Activated CD4-positive, alpha-beta T cell treated with anti-CD3 and anti-CD28 coated beads, Interleukin-2, amount 50 U/mL, for 16 hours (primary cell): ENCODE measurements at places on chromosomes 6 and 20.

DNA sequence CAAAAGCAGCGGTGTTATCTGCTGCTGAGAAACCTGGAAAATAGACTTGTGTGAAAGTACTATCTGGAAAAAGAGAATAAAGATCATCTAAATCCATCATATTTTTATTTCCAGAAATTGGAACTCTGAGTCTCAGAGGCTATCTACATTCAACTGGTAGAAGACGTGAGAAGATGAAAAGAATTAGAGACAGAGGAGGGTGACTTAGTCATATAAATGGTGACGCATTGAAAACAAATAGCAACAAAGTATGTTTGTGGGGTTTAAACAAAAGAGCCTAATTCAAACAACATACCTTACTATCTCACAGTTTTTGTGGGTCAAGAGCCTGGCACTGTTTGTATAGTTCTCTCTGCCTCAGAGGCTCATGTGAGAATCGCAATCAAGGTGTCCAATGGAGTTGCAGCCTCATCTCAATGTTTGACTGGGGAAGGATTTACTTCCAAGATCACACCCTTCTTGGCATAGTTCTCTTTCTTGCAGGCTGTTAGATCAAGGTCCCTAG is 757.1 kb upstream of the SLC35B3 start:
- no peak for DNase-seq

DNA sequence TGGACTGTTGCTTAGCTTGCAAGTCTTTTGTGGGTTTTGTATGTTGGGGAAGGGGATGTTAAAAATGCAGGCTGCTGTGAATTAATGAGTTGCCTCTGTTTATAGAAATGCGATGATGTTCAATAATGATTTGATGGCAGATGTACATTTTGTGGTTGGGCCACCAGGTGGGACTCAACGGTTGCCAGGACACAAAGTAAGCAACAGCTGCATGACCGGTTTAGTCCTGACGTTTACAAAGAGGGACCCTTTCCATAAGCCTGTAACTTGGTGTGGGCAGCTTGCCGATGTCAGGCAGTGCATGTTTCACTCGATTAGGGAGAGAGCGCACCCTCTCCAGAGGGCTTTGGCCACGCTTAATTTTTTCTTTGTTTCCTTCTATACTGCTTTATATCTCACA is 1.3 kb downstream of the BTBD3 start:
- no peak for DNase-seq

- DNase-seq = no peak
Measured at GRCh38 chr20:25242231-25242630, 5.7 kb upstream of the PYGB start.

- DNase-seq = no peak
Measured at GRCh38 chr6:166271376-166271765, 36.8 kb downstream of the PRR18 start.

DNA sequence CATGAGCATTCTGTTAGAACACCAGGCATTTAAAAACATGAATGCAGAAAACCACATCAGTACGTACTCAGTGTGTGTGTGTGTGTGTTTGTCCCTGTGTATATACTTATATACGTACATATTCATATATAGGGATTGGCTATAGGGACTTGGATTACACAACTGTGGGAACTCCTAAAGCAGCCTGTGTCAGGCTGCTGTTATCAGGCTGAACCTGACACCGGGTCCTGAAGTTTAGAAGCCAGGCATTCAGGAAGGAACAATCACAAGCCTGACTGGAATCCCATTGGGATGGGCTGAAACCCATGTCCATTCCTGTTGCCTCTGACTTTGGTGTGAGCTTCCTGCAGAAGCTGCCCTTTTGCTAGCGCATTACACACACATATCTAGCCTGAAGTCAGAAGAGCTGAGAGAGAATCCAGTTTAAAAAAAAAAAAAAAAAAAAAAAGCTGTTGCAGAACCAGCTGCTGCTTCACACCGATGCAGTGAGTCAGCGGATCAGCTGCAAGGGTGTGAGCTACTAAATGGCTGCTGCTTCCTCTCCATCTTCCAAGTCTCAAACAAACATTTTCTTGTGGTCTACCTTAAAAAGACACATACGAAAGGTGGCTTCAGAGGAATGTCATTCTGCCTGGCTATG is 348.1 kb downstream of the THBS2 start:
- peak; percentile 7 for DNase-seq

- no peak for DNase-seq
Measured at GRCh38 chr6:106359959-106360409, 533 bp upstream of the CRYBG1 start.

DNA sequence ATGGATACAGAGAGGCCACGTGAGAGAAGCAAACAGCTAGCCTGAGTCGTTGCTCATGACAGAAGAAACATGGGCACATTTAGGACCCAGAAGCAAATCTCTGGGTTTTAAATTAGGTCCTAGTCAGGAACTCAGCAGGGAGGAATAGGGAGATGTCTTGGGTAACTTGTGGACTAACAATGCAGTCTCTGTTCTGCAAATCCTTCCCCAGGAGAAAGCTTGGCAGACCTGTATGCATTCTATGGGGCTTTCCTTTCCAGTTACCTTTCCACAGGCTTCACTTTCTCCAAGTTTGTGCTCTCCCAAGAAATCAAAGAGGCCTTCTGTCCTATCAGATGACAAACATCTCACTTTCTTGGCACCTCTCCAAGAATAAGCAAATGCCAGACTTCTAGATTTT is 47.2 kb upstream of the PLCB4 start:
- DNase-seq = no peak

GRCh38 chr20:37650661-37651060 is 43.2 kb upstream of the CTNNBL1 start:
- no peak for DNase-seq

DNA sequence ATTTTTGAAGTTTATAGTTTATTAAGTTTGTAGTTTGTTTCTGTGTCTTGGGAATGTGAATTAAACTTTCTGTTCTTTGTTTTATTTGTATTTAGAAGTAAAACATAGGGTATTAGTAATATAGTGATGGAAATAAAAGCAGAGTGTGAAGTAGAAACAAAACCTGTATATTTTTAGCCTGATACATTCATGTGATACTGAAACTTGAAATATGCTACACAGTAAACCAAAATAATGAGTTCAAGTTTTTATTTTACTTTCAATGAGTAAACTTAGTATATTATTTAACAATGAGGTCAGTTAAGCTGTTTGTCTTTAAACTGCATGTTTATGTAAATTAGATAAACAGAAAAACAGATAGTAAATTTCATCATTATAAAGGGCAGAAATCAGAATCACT is 1592.6 kb downstream of the GRIK2 start:
- no peak for DNase-seq

DNA sequence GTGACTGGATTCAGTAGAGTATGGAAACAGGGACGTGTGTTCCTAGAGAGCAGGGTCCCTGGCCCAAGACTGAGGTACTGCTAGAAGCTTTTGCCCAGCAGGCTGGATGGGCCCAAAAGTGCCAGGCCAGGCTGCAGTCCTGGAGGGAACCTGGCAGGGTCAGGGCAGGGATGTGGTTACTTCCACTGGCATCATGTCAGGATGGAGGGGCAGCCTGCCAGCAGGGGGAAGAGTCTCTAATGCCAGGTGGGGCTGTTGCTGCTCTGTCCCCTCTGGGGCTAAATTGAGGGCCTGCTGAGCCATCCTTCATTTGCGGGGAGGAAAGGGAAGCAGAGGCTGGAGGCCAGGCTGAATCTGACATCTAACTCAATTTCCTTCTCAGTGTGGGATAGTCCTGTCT is 17.2 kb downstream of the ZDHHC14 start:
- no peak for DNase-seq

DNA sequence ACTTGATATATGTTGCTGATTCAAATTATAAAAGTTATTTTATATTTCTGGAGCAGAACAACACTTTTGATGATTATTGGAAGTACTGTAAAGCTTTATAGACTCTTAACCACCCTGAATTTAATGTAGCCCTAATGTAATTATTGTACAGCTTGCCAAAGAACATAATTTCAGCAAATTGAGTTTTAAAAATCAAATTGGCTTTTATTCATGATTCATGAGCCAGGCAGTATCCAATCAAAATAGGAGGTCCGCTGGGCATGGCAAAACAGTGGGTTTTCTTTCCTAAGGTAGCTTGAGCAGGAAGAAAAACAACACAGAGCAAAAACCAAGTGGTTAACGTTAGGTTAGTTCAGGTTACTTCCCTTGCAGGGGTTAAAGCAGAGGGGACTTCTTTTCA is 64.8 kb upstream of the MAP7 start:
- no peak for DNase-seq

DNA sequence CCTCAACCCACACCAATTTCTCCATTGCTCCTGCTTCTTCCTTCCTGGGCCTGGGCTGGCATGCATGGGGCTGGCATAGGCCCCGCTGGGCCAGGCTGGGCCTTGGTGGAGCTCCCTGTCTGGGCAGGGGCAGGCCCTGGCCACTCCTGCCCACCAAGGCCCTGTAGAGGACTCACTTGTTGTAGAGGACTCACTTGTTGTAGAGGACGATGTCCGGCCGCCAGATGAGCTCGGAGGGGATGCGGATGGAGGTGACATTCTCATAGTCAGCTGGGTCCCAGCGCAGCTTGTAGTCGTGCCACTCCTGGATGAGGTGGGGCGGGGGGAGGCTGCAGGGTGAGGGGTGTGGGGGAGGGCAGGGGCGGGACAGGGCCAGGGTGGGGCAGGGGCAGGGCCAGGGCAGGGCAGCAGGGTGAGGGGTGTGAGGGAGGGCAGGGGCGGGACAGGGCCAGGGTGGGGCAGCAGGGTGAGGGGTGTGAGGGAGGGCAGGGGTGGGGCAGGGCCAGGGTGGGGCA is 5.3 kb downstream of the CHRNA4 start:
- no peak for DNase-seq

DNA sequence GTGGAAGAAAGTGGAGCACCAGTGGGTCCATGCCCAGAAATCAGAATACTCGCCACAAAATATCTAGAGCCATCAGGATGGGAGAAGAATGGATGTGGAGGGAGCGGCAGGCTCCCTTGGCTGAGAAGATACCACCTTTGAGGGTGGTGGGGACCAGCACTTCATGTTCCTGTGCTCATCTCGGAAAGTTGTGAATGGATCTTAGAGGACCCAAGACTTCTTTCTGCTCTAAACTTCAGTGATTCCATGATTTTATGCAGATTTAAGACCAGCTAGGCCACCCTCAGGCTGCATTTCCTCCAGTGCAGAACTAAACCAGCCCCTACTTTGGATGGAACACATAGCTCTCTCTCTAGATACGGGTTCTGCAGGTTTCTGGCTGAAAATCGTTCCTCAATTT is 416.5 kb downstream of the CDC5L start:
- DNase-seq = no peak

GRCh38 chr6:39059496-39060310 is 11.1 kb downstream of the GLP1R start:
- DNase-seq = no peak

GRCh38 chr20:49821870-49822331 is 9.3 kb downstream of the SLC9A8 start:
- DNase-seq = no peak

GRCh38 chr6:56709650-56710049 is 67.0 kb upstream of the DST start:
- no peak for DNase-seq

DNA sequence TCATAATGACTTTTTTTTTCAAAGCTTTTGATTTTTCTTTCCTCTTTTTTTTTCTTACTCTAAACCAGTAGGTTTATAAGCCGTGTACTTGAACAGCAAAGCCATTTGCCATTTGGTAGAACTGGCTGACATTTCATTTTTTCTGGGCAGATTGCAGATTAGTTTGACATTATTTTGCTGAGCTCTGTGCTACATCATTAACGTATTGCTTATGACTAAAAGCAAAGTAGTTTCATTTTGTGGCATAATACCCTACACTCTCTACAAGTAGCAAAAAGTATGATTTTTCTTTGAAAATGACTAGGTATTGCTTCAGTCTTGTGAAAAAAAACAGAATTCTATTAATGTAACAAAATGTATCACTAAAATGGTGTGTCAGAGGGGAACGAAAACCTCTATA is 141.3 kb downstream of the GRIK2 start:
- no peak for DNase-seq

GRCh38 chr6:142387997-142388815 is 86.4 kb downstream of the ADGRG6 start:
- DNase-seq = peak; percentile 13
